ENCODE measurements at places on chromosomes 16 and 17. TPM values are rescaled to one million over a fixed set of nuclear protein-coding genes. Genes with fewer than 3 reads are reported as not detected.

KRTAP1-1 gene
- polyA plus RNA-seq, result not detected

NPEPPS gene
- 68.7 TPM for polyA plus RNA-seq

- no peak for DNase-seq
Measured at GRCh38 chr17:56119936-56120335, 33.3 kb upstream of the ANKFN1 start.

- no peak for DNase-seq
Measured at GRCh38 chr17:32323811-32324491, 18.0 kb downstream of the C17orf75 start.

GRCh38 chr16:58685084-58685449, 497 bp upstream of the SLC38A7 start:
- no peak for DNase-seq

- no peak for DNase-seq
Measured at GRCh38 chr16:53081686-53082407, 27.1 kb downstream of the CHD9 start.

GRCh38 chr17:19904412-19904811, 36.7 kb upstream of the ULK2 start:
- DNase-seq, result no peak
